ENCODE measurements at places on chromosomes 5 and 9. TPM values are rescaled to one million over a fixed set of nuclear protein-coding genes. Genes with fewer than 3 reads are reported as not detected.

RETREG1 gene
- total RNA-seq = 3.2 TPM

ERAP2 gene
- total RNA-seq = 1.1 TPM

CIZ1 gene
- 99.6 TPM for total RNA-seq

SHC3 gene
- total RNA-seq = 0.22 TPM

TAF11L10 gene
- total RNA-seq = not detected

NAIP gene
- 0.58 TPM for total RNA-seq

Measured in A549 treated with dexamethasone at 1 μM for 4 hours (cell line).